ENCODE measurements at places on chromosomes 5 and 9.

- no peak for DNase-seq
These were observed 9.3 kb downstream of the PHYKPL start for GRCh38 chr5:178223196-178223773.

DNA sequence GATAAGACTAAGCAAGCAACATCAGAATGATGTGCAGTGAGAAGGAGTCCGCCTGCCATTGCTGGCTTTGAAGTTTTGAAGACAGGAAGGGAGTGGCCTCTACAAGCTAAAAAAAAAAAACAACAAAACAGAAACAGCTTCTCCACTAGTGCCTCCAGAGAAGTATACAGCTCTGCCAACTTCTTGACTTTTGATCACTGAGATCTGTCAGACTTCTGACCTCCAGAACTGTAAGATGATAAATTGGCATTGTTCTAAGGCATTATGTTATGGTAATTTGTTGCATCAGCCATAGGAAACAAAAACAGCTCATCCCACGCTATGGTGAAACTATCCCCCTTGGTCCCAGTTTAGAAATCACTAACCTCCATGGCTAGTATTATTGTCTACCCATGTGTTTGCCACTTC, 131.0 kb upstream of the VCAN start:
- DNase-seq: no peak

- DNase-seq: no peak
These were observed 523.5 kb downstream of the CAAP1 start for GRCh38 chr9:26369093-26369492.

- no peak for DNase-seq
These were observed 66.0 kb downstream of the HMCN2 start for GRCh38 chr9:130331573-130331972.

DNA sequence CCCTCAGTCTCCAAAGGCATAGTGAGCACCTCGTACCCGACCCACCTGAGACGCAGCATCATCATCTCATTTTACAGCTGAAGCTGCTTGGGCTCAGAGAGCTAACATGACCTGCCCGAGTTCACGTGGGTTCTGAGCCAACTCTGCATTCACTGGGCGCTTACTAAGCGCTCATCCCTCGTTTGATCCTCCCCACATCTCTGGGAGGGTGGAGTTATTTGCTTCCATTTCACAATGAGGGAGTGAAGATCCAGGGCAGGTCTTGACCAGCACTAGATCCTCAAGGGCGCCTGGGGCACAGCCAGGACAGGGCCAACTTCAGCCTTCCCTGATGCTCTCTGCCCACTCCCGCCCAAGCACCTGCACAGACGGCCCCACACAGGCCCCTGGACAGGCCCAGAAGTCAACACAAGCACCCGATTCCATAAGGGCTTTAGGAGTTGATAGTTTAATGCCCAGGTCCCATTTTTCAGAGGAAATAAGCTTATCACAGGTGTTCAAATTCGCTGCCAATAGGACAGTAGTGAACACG, 80.8 kb downstream of the HRH2 start:
- no peak for DNase-seq

GRCh38 chr5:160272889-160273288, 39.5 kb downstream of the CCNJL start:
- no peak for DNase-seq

- DNase-seq: no peak
These were observed 49.6 kb upstream of the ADAMTS19 start for GRCh38 chr5:129410488-129410887.

DNA sequence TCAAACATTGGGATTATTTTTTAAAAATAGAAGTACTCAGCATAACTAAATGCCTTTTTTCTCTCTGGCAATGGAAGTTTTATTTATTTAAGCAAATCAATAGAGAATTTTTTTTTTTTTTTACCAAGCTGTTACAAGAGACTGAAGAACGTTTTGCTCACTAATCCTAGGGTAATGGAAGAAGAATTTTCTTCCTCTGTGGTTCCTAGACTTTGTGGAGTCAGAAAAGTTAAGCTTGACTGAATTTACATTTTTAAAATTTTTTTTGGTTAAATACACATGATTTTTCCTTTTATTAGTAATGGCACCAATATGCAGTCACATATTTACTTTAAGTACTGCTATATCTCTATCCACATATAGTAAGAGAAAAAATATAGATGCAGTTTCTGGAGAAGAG, 189.8 kb downstream of the PCSK1 start:
- no peak for DNase-seq

DNA sequence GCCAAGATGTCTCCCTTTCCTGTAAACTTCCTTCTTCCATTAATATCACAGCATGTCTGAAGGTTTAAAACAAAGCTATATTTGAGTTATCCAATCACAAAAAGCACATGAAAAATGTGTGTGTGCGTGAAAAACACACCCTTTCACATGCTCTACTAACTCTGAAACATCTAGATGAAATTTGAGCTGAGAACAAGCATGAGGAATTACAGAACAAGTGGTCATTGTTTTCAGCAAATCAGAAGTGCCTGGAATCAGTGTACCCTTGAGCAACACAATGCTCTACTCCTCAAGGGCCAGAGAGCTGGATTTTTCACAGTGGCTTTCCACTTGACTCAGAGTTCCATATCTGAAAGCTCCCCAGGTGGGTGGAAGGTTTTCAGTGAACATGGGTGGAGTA, 255.9 kb downstream of the PSAT1 start:
- DNase-seq: no peak

- no peak for DNase-seq
These were observed 344.2 kb upstream of the SLC30A5 start for GRCh38 chr5:68749631-68750030.

- DNase-seq: no peak
These were observed 456.2 kb upstream of the DAB2 start for GRCh38 chr5:39880985-39881384.

GRCh38 chr9:131675437-131676022, 64.3 kb downstream of the RAPGEF1 start:
- no peak for DNase-seq

GRCh38 chr5:160492565-160492964, 70.9 kb downstream of the PTTG1 start:
- no peak for DNase-seq

GRCh38 chr5:149938279-149938678, 6.3 kb downstream of the PDE6A start:
- no peak for DNase-seq

GRCh38 chr5:178580271-178580955, 9.8 kb downstream of the COL23A1 start:
- DNase-seq: peak; percentile 34

DNA sequence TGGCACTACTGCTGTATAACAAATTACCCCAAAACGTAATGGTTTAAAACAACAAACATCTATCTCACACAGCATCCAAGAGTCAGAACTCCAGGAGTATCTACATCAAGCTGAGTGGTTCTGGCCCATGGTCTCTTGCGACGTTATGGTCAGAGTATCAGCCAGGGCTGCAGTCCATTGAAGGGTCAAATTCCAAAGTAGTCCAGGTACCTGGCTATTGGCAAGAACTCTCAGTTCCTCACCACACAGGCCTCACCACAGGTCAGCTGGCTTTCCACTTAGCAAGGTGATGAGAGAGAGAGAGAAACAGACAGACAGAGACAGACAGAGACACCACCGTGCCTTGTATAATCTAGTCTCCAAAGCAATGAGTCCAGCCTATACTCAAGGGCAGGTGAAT, 22.6 kb downstream of the EPB41L4A start:
- DNase-seq: no peak

- DNase-seq: no peak
These were observed 42.8 kb downstream of the NRG2 start for GRCh38 chr5:140000332-140000731.

DNA sequence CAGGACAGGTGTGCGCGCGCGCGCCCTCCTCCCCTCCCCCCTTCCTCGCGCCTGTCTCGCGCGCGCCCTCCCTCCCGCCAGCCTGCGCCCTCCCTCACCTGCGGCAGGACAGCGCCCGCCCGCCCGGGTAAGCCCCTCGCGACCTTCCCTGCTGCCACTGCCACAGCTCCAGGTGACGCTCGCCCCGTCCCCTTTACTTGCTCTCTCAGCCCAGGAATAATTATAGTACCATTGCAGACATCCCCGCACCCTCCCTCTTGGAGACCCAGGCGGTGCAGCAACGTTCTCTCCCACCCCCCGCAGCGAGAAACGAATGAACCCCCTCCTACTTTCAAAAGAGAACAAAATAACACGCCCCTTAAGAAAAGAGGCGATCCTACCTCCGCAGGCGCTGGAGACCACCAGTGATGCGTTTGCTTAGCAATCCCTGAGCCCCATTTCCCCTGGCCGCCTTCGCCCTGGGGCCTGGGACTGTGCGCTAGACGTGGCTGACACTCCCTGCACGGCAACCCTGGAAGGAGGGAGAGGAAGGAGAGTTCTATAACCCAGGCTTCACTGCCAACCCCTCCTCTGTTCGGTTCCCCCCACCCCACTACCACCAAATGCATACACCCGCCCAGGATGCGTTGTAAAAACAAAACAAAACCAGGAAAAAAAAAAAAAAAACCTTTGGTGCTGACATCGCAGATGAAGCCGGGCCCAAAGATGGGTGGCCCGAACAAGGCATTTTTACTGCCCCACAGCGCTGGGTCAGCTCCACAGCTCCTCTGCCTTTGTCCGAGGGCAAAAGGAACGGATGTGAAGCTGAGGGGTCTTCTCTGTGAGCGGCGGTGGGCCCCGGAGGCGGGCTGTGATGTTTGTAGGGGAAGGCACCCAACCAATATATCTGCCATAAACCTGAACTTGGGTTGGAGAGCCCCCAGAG, 5.6 kb upstream of the PURA start:
- no peak for DNase-seq

GRCh38 chr9:130530938-130531337, 48.4 kb upstream of the FUBP3 start:
- DNase-seq: no peak

- no peak for DNase-seq
These were observed 23.0 kb downstream of the KIAA0825 start for GRCh38 chr5:94595281-94595840.

DNA sequence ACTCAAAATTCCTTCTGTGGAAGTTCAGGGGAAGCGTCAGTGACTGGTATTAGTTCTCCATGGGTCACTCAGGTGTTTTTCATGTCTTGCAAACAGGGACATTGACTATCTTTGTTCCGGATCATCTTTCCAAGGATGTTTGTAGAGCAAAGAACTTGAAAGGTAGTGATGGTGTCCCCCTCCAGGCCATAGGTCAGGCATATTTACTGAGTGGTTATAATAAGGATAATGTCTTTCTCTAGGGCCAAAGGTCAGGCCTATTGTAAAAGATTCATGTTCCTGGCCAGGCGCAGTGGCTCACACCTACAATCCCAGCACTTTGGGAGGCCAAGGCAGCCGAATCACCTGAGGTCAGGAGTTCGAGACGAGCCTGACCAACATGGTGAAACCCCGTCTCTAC, 614.8 kb downstream of the KIF4B start:
- DNase-seq: no peak

DNA sequence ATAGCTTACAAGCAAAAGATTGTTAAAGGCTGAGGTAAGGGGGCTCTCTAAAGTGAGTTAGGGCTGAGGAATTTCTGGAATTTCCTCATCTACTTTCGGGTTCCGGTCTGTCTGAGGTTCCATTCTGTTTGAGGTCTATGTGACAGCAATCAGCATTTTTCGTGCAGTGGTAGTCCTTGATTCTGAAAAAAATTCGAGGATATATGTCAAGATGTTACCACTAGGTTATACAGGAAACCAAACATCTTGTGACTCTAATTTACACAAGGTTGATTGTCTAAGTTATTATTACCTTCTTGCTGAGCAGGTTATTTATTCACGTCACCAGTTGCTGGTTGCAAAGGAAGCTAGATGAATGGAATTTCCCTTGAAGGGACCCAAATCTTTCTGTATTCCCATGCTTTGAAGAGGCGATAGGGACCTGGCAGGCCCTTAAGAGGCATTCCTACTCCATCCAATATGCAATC, 35.2 kb downstream of the RLN2 start:
- DNase-seq: no peak

DNA sequence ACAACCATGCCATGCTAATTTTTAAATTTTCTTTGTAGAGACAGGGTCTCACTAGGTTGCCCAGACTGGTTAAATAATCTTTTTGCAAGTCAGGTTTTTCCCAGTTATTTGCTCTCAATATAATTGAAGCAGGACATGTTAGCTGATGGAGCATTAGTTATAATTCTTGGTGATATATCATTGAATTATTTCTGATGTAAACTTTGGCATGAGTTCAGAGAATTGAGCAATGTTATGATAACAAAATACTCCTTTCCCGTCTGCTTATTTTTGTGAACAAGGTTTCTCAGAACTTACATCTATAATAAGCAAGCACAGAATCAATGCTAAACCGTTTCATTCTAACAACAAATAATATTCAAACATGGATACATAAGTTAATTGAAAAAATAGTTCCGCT, 37.8 kb downstream of the BHMT start:
- no peak for DNase-seq

- DNase-seq: no peak
These were observed 22.5 kb upstream of the JAKMIP2 start for GRCh38 chr5:147805030-147805454.

DNA sequence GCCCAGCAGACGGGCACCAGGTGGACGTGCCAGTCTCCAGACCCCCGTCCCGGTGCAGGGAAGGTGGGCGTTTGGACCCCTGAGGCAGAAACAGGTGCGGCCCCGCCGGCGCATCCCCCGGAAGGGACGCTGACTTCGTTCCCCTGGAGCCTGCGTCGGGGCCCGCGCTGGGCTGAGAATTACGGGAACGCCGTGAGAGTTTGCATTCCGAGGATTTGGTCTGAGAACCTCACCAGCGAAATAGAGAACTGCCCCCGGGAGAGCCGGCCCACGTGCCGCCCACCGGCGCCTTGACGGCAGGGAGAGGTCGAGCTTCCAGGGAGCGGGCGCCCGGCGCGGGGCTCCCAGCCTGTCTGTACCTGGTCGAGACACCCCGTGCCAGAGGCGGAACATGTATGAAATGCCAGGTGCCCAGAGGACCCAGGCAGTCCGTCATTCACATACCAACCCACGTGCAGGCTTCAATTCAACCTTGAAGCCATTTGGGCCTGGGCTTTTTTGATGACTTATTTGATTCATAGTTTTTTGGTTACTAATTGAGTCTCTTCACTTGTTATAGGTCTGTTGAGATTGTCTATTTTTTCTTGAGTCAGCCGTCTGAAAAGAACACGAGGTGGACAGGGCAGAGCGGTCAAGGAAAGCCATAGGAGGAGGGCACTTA, 877 bp upstream of the CAMSAP1 start:
- no peak for DNase-seq

DNA sequence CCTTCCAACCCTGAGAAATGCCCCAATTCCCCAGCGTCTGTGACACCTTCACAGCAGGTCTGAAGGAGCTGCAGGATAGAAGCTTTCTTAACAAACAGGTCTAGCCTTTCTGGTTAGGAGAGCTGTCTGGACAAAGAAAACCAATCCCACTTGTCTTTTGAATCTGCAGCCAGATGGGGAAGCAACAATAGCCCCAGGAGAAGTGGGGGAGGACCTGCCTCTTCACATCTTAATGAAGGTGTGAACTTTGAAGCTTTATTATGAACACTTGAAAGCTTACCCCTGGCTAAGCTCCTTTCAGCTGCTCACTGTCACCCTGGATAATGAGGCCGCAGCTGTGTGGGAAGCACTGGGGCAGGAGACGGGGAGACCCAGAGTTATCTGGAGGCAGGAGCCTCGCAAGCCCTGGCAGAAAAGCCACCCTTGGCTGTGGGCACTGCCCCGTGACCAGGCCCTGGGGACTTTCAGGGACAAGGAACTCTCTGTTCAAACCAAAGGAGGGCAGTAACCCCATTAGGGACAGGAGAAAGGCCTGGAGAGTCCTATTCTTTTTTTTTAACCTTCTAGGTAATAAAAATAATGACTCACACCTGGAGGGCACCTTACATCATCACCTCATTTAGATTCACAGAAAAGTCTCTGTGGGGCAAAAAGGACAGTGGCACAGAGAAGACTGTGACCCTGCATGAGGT, 151.8 kb upstream of the RAD23B start:
- DNase-seq: no peak

Data from type B pancreatic cell (in vitro differentiated cells).